ENCODE measurements at places on chromosomes 7 and 10. TPM values are rescaled to one million over a fixed set of nuclear protein-coding genes. Genes with fewer than 3 reads are reported as not detected.

Gene NPY
- not detected for total RNA-seq

Gene CNNM1
- total RNA-seq = 0.33 TPM

Gene PPP1R3C
- total RNA-seq = 200 TPM

Gene FOXP2
- 10.9 TPM for total RNA-seq

Gene MAGI2
- total RNA-seq = 33.2 TPM

Gene CHN2
- 0.29 TPM for total RNA-seq

Gene ZPBP
- not detected for total RNA-seq

Gene PAX2
- not detected for total RNA-seq

Gene LLCFC1
- total RNA-seq = not detected

Gene TMEM229A
- not detected for total RNA-seq

Gene SPDYE16
- total RNA-seq = 0.33 TPM

Gene SDHAF3
- total RNA-seq = 3.5 TPM

Gene AFAP1L2
- 0.29 TPM for total RNA-seq
